Stimulated activated CD8-positive, alpha-beta memory T cell treated with anti-CD3 and anti-CD28 coated beads, Interleukin-7, amount 100 ng/mL, for 1 hour (primary cell): ENCODE measurements at places on chromosomes 7 and 10.

DNA sequence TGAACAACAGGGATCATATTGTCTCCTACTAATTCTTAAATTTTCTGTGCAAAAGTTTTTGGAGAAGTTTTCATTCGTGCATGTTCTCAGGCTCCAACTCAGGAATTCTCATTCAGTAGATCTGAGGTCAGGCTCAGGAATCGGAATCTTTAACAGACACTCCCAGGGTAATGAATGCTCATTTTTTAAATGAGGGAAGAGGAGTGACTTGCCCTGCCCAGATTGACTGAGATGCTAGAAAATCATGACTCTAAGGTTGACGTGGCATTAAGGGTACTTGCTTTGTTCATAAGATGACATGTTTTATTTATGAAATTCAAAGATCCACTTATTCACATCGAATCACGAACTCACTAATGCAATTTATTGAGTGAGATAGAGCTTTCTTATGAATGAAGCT is 196.6 kb upstream of the NPVF start:
- no peak for DNase-seq

- DNase-seq = no peak
Observed at GRCh38 chr7:38731215-38731614, 100.0 kb upstream of the AMPH start.

DNA sequence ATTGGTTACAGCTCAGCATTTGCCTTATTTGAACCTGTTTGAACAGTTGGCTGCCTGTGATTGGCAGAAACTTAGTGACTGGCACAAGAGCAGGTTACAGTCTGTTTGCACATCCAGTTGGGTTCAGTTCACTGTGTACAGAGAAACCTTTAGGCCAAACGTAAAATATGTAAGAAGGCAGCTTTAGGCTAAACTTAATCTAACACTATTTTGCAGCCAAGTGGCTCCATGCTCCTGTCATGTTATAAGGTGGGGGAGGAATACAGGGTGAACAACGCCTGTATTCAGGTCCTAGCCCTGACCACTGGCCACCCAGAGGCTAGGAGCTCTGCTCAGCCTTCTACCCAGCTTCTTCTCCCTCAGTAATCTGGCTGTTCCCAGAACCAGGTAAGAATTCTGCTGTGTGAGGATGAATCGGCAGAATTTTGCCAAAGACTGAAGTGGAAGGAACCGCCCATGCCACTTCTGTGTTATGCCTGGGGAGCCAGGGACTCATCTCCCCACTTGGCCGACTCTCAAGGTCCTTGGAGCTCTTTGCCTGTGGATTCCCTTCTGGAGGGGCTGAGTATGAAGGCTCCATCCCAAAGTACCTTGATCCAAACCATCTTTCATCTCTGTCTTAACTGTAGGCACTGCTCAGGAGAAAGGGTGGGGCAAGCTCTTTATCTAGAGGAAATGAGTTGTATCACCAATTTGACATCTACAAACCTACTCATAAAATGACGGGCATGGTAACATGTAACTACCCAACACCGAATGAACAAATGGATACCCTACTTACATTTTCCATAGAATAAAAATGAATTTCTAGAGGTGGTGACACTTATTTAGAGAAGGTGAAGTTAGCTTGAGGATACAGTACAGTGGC is 164.4 kb upstream of the NAMPT start:
- no peak for DNase-seq

- DNase-seq = no peak
Observed at GRCh38 chr7:102811942-102812678, 63.3 kb downstream of the FAM185A start.

DNA sequence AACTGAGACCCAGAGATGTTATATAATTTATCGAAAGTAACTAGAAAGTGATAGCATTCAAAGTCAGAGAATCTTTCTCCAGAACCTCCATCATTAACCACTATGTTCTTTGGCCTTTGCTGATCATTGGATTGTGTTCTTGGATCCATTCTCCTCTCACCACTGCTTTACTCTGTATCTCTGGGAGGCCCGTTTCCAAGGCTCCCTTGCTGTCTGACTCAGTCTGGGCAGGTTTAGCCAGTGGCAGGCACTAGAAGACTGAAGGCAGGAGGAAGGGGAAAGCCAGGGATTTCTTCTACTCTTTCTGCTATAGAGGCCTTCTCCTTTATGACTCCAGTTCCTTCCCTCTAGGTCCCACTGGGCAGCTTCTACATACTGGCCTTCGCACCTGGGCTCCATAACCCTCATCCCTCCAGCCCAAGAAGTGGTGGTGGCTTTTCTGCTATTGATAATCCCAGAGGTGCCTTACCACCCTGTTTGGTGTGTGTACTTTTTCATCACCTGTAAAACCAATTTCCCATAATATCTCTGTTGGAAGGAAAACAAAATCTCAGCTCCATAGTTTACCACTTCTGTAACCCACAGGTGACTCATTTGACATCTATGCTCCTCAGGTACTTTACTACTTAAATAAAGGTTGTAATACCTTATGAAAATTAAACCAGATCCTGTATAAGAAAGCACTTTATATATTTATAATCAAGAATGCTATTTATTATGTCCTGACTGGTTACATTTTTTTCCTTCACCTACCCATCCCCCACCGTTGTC is 36.0 kb downstream of the BCAP29 start:
- no peak for DNase-seq

- no peak for DNase-seq
Observed at GRCh38 chr10:96842896-96843723, 11.0 kb downstream of the LCOR start.

GRCh38 chr10:133358925-133359310 is 1.1 kb upstream of the FUOM start:
- no peak for DNase-seq

GRCh38 chr7:21967598-21968003 is 21.9 kb upstream of the CDCA7L start:
- no peak for DNase-seq

DNA sequence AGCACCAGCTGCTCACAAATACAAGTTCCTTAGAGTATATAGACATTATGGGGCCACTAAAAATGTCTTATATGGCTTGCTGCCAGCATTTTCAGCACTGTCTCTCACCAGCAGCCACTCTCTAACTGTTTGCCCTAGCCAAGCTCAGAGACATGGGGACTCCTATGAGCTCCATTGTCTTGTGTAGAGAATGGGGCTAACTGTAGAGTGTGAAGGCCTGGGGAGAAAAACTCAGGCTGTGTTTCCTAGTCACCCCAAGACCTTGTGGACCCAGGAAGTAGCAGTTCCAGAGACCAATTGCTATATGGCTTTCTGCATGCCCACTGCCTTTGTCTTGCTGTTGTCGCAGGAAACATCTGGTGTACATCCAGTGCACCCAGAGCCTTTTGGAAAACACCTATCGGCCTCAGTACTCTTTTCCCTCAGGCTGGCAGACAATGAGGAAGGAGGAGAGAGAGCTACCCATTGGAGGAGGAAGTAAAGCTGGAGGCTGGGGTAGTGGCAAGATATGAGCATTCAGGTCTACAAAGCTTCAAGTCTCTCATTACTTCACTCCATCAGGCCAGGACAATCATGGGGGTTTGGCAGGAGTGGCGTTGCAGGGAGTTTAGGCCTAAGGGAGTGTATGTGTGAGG is 28.4 kb downstream of the ENTPD1 start:
- no peak for DNase-seq

- DNase-seq = no peak
Observed at GRCh38 chr7:4861227-4861626, 603 bp downstream of the PAPOLB start.

DNA sequence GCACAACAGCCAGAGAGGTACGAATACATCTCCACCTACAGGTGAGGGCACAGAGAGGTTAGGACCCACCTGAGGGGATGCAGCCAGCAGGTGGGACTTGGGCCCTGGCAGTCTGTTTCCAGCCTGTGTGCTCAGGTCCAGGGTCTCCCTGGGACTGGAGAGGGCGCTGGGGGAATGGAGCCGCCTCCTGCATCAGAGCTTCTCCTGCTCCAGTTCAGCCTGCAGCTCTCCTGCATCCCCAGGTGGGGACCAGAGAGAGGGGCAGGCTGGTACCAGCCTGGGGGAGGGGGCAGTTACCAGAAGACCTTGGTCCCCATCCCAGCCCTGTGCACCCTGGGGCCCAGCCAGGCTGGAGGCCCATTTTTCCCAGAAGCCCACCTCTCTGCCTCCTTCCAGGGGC is 80.7 kb downstream of the LHPP start:
- no peak for DNase-seq
